ENCODE measurements at places on chromosomes 7 and 10.

DNA sequence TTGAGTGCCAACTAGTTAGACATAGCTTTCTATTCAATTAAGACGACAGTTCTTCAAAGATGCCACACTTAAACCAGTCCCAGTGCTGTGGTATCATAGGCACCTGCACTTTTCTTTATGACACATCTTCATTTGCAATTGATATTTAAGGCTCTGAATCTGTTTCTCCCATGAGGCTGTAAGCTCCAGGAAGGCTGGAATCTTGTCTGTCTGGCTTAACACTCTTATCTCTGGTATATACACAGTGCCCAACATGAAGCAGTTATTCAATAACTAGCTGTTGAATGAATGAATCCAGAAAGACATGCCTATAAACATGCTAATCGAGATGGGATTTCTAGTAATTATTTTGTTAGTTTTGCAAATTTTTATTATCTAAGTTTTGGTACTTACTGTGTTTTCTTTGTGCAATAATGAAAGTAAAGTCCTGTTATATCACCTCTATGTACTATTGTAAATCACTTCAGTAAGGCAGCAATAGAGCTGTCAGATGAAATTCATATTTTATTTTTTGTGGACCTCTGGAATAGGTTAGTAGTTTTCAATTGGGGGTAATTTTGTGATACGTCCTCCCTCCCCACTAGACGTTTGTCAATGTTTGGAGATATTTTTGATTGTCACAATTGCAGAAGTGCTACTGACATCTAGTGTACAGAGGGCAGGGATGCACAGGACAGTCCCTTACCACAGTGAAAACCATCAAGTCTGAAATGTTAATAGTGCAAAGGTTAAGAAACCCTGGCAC is 51.3 kb upstream of the STEAP4 start:
- DNase-seq: no peak

GRCh38 chr7:1120791-1121190 is 32.9 kb downstream of the GPER1 start:
- DNase-seq: no peak

DNA sequence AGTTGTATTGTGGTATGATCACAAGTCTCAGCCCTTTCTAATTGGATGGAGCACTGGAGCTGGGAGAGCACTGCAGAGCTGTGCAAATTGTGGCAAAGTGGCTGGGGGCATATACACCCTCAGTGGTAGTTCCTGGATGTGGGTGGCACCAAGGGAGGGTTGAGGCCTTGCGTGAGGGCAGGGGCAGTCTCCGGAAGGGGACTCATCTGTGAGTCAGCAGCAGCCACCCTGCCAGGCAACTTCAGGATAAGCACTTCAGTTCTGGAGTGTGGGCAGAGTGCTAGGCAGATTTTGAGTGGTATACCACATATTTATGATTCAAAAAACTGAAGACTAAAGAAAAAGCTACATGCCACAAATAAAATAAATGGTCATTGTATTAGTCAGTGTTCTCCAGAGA is 210.5 kb downstream of the ETV1 start:
- DNase-seq: no peak

DNA sequence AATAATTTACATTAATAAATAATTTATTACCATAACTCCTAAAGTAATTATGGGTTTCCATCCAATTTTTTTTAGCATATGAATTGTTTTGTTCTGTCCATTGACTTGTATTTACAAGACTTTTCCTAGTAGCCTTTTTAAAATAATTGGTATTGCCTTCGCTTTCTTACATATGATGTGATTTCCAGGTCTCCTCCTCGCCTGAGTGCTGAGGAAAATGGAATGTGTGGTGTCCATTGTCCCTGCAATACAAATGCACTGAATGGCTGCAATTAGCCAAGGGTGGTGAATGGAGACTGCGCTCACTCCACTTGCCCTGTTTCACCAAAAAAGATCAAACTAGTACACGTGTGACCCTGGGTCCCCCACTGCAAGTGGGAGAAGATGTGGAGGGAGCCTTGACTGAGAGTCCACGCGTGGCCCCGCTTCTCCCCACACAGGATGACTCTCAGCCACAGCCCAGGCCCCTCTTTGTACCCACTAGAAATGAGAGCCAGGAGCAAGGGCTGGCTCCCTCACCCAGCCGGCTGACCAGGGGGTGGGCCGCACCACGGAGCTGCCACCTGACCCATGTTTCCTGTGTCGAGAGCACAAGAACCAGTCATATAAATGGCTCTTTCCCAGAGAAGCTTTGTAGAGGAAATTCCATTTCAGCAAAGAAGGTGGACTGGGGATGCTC is 52.6 kb downstream of the FAM53B start:
- no peak for DNase-seq

DNA sequence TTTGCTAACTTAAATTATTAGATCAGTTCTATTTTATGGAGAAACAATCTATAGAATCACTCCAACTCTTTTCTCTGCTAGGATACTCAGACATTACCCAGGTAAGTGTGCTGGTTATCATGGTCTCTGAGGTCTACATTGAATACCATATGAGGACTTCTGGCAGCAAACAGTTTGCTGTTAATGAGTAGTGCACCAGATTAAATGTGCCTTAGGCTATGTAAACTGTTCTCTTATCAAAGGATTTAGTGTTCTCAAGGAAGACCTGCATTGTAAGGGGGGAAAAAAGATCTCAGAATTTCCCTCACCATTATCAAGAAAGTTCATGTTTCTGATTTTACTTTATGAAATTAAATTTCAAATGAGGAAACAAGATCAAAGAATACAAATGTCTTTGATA is 107.5 kb downstream of the ITGB8 start:
- DNase-seq: no peak

- no peak for DNase-seq
Observed at GRCh38 chr7:81721437-81721836, 48.4 kb downstream of the HGF start.

DNA sequence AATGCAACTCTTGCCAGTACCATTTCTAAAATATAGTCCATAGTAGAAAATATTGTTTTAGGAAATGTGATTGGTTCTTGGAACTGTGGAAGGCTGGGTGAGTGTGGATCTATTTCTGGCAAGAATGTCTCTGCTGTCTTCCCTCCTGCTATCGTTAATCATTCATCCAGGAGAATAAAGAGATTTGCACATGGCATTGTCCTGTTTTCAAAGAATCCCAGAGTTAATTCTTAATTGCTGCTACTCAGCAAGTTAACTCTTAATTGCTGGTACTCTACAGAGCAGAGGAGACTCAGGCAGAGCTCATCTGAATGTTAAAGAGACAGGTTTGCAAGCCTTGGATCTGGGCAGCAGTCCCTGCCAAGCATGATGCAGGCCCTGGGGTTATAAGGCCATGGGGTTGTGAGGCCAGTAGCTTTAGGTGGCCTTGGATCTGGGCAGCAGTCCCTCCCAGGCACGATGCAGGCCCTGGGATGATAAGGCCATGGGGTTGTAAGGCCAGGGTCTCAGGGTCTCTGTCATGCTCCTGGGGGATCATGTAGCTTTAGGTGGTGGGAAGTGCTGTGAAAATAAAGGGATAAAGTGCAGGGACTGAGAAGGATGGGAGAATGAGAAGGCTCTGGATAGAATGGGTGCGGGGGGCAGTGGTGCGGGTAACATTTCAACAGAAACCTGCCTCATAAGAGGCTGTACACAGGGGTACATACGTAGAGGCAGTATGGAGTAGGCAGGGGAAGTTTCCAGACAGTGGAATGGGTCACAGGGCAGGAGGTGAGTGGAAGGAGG is 162.3 kb downstream of the SVIL start:
- DNase-seq: no peak

GRCh38 chr7:20395511-20395910 is 64.8 kb downstream of the ITGB8 start:
- DNase-seq: no peak

DNA sequence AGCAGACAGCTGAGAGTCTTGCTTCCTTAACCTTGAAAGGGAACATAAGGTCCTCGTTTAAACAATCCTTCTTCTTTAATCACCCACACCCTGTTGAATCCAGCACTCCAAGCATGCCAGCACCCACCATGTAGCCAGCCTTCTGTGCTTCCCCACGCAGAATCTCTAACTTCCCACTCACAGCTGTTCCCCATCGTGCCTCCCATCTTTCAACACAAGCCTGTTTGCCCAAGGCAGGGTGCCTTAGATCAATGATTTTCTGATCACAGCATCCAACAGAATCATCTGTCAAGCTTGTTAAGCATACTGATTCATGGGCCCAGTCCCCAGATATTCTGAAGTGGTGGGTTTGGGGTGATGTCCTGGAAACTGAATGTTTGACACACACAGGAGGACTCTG is 530.8 kb downstream of the SH2D4B start:
- DNase-seq: no peak

GRCh38 chr7:106180721-106181120 is 68.6 kb upstream of the SYPL1 start:
- DNase-seq: no peak

DNA sequence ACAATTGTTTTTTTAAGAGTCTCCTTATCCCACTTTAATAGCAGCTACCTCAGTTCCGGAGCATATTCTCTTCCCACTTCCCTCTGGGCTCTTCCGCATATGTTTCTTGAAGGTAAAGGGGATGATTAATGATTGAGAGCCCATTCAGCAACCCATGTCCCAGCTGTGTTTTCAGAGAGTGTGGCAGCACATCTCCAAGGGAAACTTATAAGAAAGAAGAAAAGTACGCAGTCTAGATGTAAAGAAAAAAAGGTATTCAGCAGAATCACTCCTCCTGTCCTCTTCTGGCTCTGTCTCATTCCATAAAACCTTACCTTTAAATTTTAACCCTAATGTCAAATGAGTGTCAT is 9.7 kb upstream of the ANKRD7 start:
- no peak for DNase-seq

GRCh38 chr10:90734415-90734814 is 123.4 kb downstream of the HTR7 start:
- DNase-seq: no peak

DNA sequence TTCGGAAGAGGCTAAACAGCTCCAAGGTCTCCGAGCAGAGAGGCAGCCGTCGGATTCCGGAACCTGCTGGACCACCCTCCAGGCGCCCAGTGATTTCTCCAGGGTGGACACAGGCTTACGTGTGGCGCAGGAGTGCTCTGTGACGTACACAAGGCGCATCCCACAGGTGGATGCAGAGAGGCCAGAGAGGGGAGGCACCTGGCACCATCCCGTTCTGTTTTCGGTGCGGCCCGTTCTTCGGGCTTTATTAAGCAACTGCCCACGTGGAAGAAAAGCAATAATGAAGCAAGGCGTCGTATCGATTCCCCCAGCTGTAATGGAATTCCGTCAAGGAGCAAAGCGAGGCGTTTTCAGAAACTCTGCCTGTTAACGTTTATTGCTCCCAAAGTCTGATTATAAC is 163.6 kb downstream of the PTPRN2 start:
- DNase-seq: no peak

DNA sequence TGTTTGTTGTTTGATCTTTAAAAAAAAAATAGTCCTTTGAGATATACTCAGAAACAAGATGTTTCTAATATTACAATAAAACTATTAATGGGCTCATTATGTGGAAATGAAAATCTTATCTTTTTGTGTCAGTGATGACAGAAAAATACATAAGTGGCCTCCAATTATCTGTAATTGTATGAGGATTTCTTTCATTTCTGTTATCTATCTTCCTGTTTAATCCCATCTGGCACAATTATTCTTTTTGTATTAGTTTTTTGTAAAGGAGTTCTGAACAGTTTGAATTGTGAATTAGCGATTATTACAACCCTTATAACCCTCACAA is 270.8 kb downstream of the BBS9 start:
- DNase-seq: no peak
